ENCODE measurements at places on chromosomes 1 and 21.

DNA sequence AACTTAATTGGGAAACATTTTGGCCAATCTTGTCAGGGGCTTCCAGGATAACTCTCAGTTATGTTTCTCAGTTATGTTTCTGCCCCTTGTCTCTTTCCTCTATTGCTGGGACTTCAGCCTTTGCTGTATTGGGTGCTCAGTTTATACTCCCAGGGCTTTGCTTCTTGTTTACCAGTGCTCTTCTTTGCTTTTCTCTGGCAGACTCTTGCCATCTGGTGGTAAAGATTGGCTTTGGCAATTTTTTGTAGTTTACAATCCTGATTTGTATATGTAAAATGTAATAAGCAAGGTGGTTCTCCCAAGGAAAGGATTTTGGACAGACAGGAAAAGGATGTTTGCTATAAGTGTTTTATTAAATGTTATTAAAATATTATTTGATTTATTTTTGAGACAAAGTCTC, 37.9 kb downstream of the FABP3 start:
- no peak for DNase-seq

DNA sequence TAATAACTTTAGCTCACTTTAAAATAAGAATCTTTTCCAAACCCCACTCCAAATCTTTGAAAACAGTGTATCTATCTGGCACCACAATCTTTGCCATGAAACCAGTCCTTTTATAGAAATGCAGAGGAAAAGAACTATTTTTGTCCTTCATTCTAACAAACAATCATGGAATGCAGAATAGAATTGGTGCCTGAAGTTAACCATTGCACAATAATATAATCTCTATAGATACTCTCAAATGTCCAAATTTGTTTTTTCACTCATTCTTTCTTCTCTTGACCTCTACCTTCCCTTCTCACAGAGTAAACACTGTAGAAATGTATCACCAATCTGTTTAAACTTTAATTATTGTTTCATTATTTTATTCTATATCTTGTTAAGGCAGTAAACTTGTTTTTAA, 34.8 kb downstream of the TTLL7 start:
- no peak for DNase-seq

GRCh38 chr1:71733121-71733520, 549.2 kb downstream of the NEGR1 start:
- no peak for DNase-seq

DNA sequence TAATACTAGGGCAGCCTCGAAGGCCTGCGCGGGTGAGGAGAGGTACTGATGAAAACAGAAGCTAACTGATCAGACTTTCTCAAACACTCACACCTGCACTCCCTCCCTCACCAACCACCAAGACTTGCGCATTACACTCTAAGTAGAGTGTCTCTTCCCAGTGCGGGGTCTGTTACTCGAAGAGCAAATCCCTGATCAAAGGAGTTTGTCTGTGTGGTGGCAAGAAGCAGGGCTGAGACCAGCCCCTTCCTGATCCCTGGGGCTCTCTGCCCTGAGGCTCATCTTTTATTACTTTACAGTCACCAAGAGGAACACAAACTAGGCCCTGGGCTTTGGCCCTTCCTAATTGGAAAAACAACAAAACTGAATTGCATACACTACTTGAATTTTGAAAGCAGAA, 19.5 kb upstream of the TSNAX start:
- no peak for DNase-seq

- DNase-seq = no peak
Observed at GRCh38 chr1:110860174-110860573, 12.8 kb upstream of the CD53 start.

DNA sequence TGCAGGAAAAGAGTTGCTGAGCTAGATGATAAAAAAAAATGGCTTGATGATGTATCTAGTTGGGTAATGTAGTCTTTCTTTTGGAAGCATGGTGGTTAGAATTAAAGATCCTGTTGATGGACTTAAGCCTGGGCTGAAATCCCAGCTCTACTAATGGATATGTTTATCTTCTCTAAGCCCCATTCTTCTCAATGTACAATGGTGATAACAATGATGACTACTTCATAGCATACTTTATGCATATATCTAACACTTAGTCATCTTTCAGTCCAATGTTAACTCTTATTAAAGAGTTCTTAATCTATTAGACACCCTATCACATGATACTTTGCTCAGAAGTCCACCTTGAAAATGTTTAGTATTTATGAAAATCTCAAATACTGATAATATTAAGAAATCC, 189.5 kb downstream of the PLA2G4A start:
- no peak for DNase-seq

GRCh38 chr1:211386921-211387320, 60.3 kb downstream of the TRAF5 start:
- DNase-seq = no peak
